Stimulated activated CD8-positive, alpha-beta memory T cell treated with anti-CD3 and anti-CD28 coated beads, Interleukin-12 subunit alpha, Interleukin-12 subunit beta, amount 100 ng/mL, for 1 hour (primary cell): ENCODE measurements at places on chromosomes 5 and 9.

DNA sequence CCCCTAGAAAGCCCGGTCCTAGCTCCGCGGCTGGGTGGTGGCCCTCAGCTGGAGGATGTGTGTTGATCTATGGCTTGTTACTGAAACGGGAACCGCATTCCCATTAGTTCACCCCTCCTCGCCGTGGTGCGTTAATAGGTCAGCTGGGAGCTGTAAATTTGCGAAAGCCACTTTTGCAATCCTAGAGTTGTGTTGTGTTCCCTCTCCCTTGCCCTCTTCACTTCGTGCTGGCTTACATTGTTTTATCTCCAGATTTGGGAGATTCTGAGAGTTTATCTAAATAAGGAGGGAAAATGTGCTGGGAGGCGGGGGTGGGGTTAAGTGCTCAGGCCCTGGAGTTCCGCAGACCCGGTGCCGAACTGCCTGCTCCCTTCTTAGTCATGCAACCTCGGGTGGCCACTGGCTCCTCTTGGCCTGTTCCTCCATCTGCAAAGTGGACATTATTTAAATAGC is 62.8 kb downstream of the HMCN2 start:
- DNase-seq = no peak

DNA sequence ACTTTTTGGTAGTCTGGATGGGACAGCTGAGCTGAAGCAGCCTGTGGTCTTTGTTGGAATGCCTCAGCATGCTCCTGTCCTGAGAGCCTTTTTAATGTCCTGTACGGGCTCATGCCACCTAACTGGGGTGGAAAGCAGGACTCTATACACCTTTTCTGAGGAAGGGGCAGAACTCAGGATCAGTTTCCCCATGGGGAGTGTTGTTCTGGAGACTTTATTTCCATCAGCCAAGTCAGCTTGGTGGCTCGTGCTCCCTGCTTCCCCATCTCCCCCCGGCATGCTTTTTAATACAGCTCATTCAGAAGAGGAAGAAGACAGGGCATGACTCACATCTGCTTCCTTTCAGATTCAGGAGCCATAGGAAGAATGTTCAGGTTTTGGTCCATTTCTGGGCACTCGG is 5.1 kb upstream of the SEPTIN8 start:
- no peak for DNase-seq

- DNase-seq = no peak
These were observed 17.7 kb downstream of the SLC28A3 start for GRCh38 chr9:84322828-84323227.

- DNase-seq = no peak
These were observed 41.6 kb downstream of the KIAA1191 start for GRCh38 chr5:176319827-176320554.
